ENCODE measurements at places on chromosomes 4 and X.

DNA sequence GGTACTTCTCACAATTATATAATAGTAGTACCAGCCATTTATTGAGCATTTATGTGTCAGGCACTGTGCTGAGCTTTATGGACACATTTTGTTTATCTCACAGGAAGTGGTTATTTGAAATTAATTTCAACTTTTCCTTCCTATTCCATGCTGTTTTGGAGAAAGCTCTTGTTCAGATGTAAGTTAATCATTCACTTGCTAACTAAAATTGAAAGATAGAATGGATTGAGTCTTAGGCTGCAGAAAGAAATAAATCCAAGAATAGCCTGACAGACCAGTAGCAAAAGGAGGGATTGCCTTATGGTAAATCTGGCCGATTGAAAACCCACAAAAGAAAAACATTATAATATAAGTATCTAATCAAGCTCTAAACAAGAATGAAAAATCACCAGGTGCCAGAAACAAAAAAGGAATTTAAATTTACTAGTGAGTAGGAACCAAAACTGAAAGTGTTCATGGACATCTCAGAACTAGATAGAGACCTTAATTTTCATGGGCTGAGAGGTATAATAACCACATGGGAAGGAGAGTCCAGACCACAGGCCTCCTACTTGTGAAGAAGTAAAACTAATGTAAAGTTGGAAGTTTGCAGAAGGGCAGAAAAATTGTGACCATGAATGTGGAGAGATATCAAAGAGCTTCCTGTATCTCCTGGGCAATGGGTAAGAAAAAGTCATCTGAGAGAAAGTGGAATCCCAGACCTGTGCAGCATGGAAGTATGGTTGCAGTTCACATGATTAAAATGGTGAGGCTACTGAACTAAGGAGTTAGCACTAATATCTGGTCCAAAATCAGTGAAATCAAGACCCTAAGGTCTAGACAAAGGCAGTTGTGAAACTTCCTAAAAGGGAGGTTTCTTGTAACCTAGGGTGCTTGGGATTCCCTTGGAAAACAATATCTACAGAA, 38.0 kb downstream of the RADX start:
- DNase-seq: no peak

DNA sequence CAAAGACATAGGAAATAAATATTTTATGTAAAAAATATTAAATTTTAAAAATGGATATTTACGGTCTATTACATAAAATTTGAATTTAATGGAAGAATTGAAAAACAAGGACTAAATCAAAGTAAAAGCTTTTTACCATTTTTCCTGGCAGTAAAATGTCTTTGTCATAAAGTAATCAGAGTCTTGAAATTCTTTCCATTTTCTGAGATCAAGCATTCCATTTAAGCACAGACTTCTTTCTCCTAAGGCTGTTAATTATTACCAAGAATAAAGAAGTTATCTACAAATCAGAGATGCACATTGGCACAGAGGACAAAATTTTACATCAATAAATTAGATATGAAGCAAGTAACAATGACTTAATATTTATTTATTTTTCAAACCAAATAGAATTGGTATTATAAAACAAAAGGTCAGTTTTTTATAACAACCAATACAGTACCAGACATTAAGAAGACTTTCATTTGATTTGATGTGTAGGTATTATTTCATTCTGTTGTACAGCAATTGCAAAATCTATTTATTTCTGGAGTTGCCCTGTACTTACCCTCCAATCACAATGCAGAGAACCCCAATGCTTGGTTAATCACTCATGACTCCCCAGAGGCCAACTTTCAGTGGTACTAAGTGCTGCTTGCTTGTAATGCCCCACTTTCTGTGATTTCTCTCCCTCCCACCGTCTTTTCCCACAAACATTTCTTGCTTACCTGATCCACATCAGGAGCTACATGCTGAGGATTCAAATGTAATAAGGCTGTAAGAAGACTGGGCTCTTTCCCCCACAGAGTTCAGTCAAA, 254.6 kb downstream of the GASK1B start:
- no peak for DNase-seq

GRCh38 chr4:17058916-17059741, 160.7 kb upstream of the LDB2 start:
- no peak for DNase-seq

GRCh38 chr4:98722000-98722399, 63.6 kb upstream of the TSPAN5 start:
- DNase-seq: no peak

DNA sequence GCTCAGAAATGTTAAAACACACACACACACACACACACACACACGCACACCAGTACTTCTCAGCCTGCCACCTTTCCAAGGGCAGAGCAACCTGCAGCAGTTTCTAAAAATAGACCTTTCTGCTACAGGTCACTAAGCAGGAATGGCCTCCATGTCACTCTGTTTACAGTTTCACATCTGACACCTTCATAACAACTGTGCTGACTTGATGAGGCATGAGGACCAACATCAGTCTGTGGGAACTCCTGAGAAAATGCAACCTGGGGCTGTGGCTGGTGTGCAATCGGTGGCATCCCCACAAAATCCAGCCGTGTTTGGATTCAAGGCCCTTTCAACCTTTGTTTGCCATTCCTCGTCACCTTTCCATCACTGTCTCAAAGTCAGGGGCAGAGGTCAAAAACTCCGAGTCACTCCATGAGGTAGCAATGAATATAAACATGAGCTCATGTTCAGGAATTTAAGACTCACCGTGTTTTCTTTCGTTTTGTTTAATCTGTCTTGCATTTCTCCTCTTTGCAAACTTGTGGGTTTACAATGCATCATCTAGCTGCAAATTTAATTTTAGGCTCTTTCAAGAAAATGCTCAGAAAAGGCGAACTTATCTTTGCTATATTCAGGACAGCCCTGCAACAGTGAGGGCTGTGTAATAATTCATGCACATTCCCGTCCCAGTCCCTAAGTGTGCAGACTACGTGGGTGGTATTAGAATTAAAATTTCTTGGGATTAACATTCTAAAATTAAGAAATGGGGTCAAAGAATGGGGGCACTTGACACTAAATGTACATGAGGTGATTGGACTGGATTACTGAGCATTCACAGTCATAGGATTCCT, 135.3 kb downstream of the SHROOM3 start:
- no peak for DNase-seq

DNA sequence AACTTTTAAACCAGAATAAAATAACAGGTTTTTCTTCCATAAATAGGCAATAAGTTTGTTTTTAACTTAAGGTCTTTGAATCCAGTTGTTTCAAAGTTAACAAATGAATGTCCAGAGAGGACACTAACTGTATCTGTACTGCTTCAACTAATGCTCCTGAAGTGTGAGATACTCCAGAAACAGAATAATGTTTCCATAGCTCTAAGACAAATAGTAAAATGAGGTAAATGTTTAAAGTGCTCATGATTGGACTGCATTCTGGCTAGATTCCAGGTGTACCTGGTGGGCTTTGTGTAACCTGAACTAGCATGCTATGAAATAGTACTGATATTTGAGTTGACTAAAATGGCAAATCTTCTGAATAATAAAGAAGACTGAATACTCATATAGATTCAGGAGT, 51.7 kb downstream of the METTL14 start:
- no peak for DNase-seq
